Activated naive CD4-positive, alpha-beta T cell treated with anti-CD3 and anti-CD28 coated beads, Interleukin-2, amount 50 U/mL, for 72 hours (primary cell): ENCODE measurements at places on chromosomes 4 and X.
A peak's percentile ranks its signal among the peaks of the same experiment; 100 is the strongest.

- no peak for DNase-seq
Measured at GRCh38 chr4:37442062-37442323, 197.4 kb downstream of the NWD2 start.

- no peak for DNase-seq
Measured at GRCh38 chr4:65367306-65367705, 303.0 kb downstream of the EPHA5 start.

DNA sequence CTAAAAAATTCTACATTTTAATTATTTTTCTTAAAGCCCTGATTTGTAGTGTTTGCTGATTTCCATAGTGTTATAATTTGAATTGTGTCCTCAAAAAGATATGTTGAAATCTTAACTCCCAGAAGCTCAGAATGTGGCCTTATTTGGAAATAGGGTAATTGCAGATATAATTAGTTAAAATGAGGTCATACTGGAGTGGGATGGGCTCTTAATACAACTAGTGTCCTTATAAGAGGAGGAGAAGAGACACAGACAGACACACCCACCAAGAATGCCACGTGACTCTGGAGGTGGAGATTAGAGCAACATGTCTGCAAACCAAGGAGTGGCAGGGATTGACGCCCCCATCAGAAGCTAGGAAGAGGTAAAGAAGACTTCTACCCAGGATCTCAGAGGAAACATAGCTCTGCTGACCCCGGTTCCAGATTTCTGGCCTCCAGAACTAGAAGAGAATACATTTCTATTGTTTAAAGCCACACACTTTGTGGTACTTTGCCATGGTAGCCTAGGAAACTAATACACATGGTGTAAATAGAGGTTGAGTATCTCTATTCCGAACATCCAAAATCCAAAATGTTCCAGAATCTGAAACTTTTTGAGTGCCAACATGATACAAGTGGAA is 70.5 kb upstream of the IRF2 start:
- no peak for DNase-seq

GRCh38 chr4:165190591-165191347 is 16.6 kb upstream of the KLHL2 start:
- DNase-seq: peak; percentile 39

DNA sequence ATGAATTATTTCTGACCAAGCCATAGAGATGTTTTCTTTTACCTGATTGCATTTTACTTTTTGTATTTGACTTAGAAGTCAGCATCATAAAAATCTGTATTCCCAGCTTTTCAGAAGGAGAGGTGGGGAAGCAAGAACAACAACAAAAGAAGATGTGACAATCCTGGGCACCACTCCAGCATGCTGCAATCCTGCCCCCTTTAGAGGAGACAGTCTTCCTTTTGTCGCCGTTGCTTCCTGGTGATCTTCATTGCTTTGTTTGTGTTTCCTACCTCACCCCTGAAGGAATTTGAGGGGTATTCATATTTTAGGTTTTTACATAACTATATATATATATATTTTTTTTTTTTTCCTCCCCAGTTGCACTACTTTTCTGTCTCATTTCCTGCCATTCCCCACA is 3.7 kb downstream of the QRFPR start:
- no peak for DNase-seq

- no peak for DNase-seq
Measured at GRCh38 chr4:39435659-39436563, 22.8 kb downstream of the RPL9 start.

DNA sequence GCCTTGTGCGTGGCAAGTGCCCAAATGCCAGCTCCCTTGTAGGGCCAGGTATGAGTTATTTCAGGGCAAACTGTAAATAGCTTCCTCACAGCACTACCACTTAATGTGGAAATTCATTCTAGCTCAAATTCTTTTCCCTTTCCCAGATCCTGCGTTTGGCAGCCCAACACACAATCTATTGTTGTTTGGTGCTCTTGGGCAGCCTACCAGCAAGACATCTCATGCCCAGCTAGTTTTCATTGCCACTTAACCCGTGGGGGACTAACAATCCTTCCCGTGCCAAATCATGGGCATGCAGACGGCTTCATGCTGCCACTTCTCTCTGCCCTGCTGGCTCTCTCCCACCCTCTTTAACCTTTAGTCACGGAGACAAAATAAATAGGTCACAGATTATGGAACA is 454.2 kb downstream of the GRIA2 start:
- no peak for DNase-seq

DNA sequence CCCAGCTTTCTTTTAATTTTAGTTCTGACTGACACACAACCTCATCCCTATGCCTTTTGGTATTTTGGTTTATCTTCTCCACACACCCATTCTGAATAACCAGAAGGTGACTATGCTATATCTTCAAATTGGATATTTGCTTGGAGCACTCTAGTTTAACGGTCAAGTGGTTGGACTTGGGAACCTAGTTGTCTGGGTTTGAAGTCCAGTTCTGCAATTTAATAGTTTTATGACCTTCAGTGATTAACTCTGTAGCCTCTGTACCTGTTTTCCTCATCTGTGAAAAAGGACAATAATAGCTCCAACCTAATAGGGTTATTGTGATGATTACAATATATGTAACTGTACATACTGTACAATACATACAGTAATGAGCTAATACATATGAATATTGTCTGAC is 20.0 kb downstream of the PPM1K start:
- DNase-seq: no peak

DNA sequence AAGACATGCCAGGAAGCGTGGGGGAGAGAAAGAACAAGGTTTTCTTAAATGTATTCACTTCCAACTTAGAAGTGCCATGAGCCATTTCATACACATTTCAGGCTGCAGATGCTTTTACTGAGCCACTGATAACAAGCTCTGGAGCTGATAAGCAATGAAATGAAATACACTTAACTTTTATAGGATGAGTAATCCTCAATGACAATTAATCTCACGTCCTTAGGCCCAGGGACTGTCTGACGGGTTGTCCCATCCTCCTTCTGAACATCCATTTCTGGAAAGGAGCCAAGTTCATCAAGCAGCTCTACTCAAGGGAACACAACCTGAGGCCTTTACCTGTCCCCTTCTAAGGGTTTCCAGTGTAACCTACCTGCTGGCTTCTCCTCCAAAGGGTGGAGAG is 121.2 kb downstream of the PARM1 start:
- DNase-seq: no peak

DNA sequence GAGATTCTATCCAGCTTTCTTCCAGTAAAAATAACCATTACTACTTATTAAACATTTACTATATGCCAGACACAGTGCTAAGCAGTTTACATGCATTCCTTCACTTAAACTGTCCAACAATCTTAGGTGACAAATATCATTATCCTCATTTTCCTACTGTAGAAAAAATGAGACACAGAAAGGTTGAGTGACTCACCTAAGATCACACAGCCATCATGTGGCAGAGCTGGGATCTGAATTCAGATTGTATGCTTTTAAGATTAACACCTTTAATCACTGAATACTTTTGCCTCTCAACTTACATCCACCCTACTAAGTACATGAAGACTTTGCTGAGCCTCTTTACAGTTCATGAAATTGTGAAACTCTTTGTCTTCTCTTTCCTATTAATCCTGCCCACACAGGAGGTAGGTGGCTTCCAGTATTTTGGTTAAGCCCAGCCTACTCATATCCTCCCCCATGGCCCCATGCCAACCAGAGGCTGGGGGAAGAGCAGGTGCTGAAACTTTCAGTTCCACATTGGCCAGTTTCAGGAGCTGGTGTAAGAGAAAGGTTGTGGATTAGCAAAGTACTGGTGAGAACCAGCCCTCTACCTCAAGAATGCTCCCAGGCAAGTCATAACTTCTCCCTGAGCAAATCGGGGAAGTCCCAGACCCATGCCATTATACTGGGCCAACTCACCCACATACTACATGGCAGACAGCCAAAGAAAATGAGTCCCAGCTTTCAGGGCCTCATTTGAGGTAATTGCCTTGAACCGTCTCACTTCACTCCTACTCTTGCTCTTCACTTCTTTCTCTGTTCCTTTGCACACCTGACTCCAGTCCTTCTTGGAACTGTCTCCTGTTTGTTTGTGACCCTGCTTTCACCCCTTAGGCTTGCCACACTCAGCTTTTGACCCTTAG is 211.1 kb downstream of the GUCY2F start:
- peak; percentile 25 for DNase-seq

DNA sequence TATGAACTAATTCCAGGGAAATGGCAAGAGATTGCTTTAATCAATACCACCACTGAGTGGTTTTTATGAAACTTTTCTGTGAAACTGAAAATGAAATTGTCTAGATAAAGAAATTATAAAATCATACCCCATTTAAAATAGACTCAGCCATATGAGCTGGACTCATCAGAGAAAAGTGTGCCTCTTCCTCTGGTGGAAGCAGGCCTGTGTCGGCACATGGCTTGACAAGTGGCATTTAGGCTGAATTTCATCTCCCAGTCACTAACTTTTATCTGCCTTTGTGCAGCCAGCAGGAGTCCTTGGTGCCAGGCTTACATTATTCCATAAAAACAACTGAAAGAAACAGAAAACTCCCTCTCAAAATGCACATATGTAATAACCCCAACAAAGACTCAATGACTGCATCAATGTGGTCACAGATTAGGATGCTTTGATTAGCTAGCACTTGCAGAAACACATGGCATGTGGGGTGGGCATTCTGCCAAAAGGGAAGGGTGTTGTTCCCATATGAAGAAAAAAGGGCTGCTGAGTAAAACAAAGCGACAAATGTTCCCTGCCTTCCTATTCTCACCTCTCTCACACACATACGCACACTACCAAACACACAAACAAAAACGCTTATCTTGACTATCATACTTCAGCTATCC is 232.3 kb downstream of the PABPC4L start:
- no peak for DNase-seq

- no peak for DNase-seq
Measured at GRCh38 chrX:68238568-68238967, 194.7 kb downstream of the OPHN1 start.

DNA sequence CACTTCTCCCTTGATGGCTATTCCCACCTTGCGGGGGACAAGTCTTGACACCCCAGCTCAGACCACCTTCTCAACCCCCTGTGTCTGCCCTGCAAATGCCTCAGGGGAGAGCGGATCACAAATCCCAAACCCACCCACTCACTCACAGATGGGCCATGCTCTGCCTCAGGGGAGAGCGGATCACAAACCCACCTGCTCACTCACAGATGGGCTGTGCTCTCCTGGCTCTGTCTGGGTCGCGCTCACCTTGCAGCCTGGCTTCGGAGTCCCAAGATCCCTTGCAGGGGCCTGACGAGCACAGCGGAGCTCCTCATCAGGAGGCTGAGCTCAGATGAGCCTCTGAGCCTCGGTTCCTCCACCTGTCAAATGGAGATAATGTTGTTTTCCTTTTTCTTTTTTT is 38.6 kb downstream of the HTRA3 start:
- no peak for DNase-seq

GRCh38 chr4:24846716-24847115 is 51.3 kb downstream of the SOD3 start:
- DNase-seq: no peak

- DNase-seq: no peak
Measured at GRCh38 chrX:47514533-47515235, 31.7 kb upstream of the ZNF41 start.

- no peak for DNase-seq
Measured at GRCh38 chr4:56743550-56743949, 62.5 kb upstream of the HOPX start.

GRCh38 chr4:25927361-25928195 is 13.6 kb downstream of the SMIM20 start:
- no peak for DNase-seq

GRCh38 chr4:32148111-32148666 is 1428.0 kb downstream of the PCDH7 start:
- no peak for DNase-seq

GRCh38 chr4:186029571-186030398 is 39.2 kb upstream of the TLR3 start:
- DNase-seq: no peak

DNA sequence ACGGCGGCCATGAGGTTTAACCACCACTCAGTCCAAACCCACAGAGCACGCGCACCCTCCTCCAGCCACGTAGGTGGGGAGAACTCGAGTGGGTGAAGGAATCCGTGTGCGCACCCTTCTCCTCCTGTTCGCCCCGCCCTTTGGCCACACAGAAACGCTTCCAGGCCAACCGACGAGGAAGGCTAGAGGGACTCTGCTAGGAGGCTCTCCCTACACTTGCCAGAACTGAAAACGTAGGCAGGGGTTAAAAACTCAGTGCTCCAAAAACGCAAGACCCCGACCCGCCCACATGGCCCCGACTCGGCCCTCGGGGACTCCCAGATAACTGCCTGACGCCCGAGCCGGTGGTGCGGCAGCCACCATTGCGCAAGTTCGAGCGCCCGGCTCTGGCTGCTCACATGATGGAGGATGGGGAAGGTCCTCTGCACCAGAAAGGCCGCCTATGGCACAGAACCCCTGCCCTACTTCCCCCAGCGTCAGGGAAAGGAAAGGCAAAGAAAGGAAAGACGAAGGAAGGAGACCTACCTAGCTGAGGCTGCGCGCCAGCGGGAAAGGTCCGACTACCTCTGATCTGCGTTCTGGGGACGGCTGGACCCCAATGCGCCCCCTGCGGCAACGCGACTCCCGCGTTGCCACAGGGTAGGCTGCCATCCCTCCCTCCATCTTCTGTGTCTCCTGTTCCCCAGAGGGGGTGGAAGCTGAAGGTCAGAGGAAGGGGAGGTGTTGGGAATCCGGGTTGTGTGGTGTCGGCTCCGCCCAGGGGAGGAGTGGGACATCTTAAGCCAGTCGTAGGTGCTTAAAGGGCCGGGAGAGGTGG is 201.9 kb upstream of the AGTR2 start:
- no peak for DNase-seq

DNA sequence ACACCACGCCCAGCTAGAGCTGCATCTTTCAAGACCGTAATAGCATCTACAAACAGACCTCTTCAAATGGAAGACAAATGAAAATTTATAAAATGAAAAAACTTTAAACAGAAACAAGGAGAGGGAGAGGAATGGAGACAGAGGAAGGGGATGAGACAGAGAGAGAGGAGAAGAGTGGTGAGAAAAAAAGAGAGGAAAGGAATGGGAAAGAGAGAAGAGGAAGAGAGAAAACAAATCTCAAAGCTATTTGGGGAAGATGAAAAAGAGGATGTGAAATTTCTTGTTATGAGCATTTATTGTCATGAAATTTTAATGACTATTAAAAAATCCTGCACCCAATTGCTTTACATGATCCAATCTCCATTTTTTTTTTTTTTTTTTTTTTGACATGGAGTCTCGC is 726.9 kb downstream of the GRID2 start:
- no peak for DNase-seq
